Stimulated activated CD8-positive, alpha-beta memory T cell treated with anti-CD3 and anti-CD28 coated beads, Interleukin-15, amount 100 ng/mL, for 24 hours (primary cell): ENCODE measurements at places on chromosomes 16 and 17.

DNA sequence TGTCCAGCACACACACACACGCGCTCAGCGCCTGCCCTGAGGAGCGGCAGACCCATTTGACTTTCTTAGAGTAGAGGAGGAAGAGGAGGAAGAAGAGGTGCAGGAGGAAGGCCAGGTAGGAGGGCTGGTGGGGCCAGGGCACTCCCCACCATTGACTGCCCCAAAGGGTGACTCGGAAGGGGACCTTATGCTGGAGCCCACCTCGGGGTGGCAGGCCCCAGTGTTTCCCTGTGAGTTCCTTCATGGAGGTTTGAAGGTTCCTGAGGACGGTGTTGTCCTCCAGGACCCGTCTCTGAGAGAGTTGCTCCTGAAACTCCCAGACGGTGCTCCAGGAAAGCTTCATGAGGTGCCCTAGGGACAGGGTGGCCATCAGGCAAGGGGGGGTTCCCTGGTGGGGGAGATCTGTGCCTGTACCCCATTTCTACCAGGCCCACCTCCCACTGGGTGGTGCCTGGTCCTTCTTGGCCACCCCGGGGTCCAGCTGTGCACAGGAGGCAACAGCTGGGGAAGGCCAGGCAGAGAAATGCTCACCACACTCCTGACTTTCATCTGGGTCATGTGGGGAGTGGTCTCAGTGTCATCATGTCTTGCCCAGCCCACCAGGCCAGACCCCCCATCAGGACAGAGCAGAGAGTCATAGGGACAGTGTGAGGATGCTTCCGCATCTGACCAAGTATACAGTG is 89.5 kb downstream of the TNFRSF13B start:
- no peak for DNase-seq

GRCh38 chr17:57862694-57863667 is 13.1 kb upstream of the MRPS23 start:
- DNase-seq: no peak

- no peak for DNase-seq
Measured at GRCh38 chr16:68183046-68183445, 52.9 kb downstream of the ESRP2 start.

DNA sequence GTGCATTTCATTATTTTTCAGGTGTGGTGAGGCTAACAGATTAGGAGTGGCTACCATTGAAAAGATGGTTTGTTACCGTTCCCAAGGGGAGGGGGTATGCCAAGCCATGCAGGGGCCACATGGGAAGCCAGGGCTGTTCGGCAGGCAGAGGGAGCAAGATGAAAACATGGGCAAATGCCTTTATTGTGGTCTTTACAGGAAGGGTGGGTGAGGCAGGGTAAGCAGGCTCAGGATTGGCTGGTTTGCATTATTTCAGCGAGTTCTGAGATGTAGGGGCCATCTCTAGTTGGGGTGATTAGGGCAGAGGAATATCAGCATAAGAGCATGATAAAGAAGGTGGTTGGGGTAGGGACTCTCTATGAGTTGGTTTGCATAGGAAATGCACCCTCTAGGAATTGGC is 117.6 kb downstream of the CCT6B start:
- DNase-seq: no peak

- DNase-seq: no peak
Measured at GRCh38 chr17:64380985-64381384, 9.7 kb downstream of the PECAM1 start.

- no peak for DNase-seq
Measured at GRCh38 chr17:45143767-45144198, 4.5 kb upstream of the HEXIM1 start.

- no peak for DNase-seq
Measured at GRCh38 chr17:59753522-59754467, 46.3 kb downstream of the VMP1 start.

DNA sequence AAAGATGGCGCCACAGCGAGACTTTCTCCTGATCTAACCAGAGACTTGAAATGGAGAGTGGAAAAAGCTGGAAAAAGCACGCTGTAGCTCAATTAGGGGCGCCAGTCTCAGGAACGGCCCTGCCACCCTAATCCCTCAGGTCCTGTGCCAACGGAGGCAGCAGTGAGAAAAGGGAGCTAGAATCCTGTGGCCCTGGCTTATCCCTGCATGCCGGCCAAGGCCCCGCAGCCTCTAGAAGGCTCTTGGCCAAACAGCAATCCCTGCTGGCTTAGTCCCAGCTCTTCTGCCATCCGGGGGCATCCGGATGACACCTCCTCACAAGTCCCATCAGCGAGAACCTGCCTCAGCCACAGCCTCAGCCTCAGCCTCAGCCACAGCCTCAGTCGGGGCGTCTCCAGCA is 69.8 kb downstream of the MRM3 start:
- DNase-seq: no peak

DNA sequence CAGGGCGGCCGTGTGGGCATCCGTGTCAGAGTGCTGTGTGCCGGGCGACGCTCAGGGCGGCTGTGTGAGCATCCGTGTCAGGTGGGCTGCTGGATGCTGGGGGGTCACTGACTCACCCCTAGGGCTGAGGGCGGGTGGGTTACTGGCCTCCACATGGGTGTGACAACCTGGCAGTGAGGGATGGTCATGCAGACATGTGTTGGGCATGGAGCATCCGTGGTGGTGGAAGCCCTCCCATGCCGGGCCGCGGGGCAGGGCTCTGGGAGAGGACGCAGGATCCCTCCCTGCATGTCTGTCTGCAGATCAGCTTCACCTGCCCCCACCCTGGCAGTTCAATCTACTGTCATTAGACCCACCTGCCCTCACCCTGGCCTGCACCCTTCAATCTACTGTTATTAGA is 56.3 kb downstream of the METRNL start:
- DNase-seq: no peak

DNA sequence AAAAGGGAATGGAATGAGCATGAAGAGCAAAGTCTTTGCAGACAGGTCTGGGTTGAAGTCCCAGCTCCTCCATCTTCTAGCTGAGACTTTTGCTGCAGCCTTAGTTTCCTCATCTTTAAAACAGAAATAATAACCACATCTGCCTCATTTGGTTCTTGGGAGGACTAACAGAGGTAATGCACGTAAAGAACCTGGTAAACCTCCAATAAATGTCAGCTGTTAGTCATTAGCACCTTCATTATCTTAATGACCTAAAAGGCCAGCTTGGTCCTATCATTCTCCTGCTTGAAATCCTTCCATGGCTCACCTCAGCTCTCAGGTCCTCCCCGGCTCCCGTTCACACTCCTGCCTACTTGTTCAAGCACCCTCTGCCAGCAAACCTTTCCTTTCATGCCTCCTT is 51.8 kb downstream of the SKAP1 start:
- DNase-seq: no peak

DNA sequence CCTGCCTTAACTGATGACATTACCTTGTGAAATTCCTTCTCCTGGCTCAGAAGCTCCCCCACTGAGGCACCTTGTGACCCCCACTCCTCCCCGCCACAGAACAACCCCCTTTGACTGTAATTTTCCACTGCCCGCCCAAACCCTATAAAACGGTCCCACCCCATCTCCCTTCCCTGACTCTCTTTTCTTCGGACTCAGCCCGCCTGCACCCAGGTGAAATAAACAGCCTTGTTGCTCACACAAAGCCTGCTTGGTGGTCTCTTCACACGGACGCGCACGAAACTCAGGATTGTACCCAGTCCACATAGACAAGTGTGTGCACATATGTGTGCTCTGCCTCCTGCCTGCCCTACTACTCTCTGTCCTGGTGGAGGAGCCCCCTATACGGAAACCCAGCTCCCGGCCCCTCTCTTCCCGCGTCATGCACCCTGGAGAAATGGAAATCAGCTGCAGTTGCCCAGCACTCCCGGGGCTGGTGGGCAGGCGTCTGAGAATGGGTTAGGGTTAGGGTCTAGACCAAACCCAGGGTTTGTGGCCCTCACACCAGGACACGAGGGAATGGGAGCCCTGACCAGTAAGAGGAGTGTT is 2.4 kb upstream of the RHBDF1 start:
- DNase-seq: no peak

- DNase-seq: no peak
Measured at GRCh38 chr16:89409161-89409711, 81.1 kb downstream of the ANKRD11 start.

DNA sequence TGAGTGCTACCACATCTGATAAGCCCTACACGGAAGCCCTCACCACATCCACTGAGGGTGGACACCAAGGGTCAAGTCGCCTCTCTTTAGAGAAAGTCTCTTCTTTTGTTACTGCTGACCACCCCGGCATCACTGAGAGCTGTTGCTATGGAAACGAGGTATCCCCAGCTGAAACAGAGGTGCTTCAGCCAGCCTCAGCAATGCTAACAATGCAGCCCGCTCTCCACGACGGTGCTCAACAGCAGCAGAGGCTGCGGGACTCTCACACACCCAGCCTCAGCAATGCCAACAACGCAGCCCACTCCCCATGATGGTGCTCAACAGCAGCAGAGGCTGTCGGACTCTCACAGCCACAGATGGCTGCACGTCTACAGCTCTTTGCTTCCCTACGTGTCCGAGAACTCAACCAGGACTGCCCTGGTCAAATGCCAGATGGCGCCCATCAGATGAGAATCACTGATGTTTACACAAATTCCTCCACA is 41.4 kb downstream of the VPS53 start:
- no peak for DNase-seq

DNA sequence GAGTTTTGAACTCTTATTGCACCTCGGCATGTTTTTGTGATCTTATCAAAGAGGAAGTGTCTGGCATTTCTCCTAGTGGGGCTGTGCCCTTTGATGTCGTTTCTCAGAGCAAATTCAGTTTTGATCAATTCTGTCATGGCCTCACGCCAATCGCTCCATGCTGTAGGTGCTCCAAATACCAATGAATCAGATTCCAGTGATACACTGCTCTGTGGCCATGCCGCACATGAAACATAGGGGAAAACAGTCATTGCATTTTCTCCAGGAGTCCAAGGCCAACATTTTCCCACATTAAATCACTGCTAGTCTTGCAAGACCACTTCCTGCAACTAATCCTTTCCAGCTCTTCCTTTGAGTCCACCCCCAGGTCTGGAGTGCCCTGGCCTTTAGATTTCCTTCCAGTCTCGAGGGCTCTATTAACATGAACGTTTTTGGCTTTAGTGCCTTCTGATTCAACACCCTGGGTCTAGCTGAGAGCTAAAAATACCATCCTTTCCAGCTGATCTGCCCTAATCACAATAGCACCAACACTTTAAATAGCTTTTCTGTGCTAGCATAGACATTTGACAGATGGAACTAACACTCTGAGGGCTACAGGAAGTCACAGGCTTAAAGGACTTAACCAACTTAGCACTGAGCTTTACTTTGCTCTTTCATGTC is 18.2 kb upstream of the RASL10B start:
- no peak for DNase-seq

- no peak for DNase-seq
Measured at GRCh38 chr17:76917829-76918228, 49.6 kb downstream of the MGAT5B start.

DNA sequence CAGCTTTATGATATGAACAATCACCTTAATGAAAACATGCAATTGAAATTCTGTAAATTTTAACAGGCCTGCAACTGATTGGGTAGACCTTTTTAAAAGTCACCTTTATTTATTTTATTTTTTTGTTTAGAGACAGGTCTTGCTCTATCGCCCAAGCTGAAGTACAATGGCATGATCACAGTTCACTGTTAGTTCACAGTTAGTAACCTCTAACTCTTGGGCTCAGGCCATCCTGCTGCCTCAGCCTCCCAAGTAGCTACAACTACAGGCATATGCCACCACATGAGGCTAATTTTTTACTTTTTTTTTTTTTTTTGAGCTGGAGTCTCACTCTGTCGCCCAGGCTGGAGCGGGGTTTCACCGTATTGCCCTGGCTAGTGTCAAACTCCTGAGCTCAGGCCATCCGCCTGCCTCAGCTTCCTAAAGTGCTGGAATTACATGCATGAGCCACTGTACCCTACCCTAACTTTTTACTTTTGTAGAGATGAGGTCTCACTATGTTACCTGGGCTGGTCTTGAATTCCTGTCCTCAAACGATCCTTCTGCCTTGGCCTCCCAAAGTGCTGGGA is 28.0 kb downstream of the AP1G1 start:
- DNase-seq: no peak

- DNase-seq: no peak
Measured at GRCh38 chr16:87922250-87922871, 14.0 kb downstream of the CA5A start.

DNA sequence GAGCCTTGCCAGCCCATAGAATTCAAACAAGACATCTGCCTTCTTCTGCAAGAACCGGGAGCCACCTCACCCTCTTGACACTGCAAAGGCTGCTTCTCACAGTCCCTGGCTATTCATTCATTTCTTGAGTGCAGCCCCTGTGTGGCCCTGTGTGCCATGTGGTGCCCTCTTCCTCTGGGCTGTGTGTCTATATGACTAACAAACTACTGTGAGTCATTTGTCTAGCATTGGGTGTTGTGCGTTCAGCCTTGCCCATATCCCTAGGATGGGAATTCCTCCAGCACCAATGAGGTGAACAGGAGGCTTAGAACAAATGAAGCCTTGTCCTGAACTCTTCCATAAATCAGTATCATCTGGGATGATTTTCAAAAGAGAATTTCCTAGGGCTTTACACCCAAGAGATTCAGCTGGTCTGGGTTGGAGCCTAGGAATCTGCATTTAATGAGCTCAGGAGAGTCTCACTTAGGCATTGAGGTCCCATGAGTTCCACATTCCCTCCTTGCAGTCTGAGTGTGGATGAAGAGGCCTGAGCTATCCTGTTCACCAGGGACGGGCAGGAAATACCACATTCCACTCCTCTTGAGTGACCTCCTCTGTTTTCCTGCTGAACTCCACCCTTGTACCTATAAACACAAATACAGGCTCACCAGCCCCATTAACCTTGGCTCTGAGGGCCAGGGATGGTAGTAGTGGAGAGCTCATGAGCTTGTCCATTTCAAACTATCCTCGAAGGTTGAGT is 308.7 kb upstream of the N4BP1 start:
- no peak for DNase-seq

GRCh38 chr17:77451245-77451893 is 310.6 kb downstream of the SEC14L1 start:
- no peak for DNase-seq

DNA sequence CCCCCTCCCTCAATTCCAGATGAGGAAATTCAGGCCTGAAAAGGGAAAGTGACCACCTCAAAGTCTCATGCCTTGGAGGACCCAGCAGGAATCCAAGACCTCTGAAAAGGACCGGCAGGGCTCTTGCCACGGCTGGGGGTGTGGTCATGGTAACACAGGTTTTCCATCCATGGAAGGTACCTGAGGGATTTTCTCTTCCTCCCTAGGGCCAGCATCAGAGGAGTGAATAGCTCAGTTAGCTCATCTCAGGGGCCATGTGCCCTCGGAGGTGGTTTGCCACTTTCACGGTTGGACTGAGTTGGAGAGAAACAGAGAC is 1.3 kb downstream of the CIITA start:
- DNase-seq: no peak
